ENCODE measurements at places on chromosomes 11 and 22. TPM values are rescaled to one million over a fixed set of nuclear protein-coding genes. Genes with fewer than 3 reads are reported as not detected.

The OR4P4 gene
- total RNA-seq: not detected

DNA sequence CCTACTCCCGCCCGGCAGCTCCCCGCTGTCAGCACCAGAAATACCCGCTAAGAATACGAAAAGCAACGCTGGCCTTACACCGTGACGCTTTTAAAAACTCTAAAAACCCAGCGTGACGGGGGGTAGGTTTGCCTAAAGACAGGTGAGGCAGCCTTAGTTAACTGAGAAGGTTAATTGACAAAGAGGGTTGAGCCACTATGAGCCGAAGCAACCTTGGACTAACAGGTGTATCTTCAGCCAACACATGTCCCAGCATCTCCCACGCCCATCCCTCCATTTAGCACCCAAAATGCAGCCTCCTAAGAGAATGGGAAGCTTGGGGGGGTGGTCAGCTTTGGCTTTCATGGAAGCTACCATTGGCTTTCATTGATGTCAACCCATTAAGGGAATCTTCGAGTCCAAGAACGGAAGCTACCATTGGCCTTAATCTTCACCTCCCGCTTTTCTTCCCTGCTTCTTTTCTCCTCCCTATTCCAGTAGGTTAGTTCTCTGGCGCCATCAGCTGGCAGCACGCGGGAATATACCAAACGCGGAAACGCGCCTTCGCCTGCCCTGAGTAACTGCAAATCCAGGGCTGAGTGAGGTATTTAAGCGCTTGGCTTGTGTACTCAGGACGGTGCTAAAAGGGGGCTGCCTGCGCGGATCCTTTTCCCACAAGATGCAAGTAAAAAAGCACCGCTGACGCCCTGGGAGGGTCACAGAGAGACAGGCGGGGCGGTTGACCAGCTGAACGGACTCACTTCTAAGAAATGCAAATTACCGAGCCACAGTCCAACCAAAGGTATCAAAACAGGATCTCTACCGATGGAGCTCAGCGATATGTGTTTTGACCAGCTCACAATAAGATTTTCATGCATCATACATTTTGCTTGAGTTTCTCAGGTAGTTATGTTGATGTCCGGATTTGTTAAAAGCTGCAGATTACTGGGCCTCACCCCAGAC is 38.5 kb upstream of the GLYATL1 start:
- DNase-seq: peak; percentile 70

DNA sequence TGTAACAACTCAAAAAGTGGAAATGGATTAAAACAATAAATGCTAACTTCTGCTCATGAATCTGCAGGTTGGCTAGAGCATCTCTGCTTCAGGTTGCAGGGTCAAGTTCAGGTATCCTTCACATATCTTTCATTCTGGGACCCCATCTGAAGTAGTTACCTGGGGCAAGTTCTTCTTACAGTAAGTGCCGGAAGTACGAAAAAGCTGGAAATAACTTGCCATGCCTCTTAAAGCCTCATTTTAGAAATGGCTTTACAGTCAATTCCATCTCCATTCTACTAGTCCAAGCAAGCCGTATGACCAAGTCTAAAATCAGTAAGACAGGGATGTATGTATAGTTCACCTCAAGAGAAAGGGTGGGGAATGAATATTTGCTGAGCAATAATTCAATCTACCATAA is 93.7 kb downstream of the FCHSD2 start:
- no peak for DNase-seq

DNA sequence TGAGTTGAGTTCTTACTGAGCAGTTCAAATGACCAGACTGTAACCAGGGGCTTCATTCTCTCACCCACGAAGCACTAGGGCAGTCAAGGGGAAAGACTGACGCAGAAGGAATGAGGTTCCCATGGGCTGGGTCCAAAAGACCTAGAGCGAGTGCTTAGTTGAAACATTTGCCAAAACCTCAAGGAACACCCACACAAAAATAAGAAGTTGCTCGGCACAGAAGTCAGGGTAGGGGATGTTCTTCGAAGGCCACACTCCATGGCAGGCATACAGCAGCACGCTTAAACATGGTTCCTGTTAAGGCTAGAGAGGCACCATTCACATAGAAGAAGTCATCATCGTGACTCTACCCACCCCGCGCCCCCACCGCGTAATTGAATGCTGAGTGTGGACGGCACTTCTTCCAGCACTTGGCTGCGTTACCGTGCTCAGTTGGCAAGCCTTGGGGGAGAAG is 52.9 kb downstream of the TIMP3 start:
- no peak for DNase-seq

DNA sequence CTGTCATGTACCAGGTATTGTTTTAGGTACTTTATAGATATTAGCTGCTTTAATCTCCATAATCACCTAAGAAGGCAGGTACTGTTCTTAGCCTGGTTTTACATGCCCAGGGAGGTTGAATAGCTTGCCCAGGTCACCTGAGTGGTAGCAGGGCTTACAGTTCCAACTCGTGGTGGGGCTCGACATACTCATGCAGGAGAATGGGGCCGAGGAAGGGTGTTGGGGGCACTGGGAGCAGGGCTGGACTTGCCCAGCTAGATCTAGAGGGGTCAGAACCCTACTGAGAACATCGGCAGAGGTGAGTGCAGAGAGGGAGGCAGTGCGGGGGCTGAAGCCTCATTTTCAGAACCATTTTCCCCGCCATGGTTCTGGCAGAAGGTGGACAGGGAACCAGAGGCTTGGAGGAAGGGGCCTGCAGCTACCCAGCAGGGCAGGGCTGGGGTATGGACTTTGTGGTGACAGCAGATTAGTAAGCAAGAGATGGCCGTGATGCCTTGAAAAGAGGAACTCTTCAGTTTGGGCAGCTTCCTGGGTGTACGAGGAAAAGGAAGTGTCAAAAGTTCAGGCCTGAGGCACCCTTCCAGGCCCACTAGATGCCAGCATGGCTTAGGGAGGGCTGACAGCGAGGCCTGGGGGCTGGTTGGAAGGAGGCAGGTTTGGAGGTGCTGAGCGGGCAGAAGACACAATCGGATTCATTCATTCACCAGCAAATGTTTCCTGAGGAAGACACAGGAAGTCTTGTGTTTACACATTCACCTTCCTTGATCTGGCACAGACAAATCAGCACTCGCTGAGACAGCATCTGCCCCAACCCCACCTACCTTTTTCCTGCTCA is 54.7 kb upstream of the LYVE1 start:
- no peak for DNase-seq

The KLHDC7B gene
- 0.62 TPM for total RNA-seq

The IGLL1 gene
- 0.85 TPM for total RNA-seq

The SPCS2 gene
- 76.9 TPM for total RNA-seq

GRCh38 chr11:120211522-120212258 is 858 bp downstream of the OAF start:
- DNase-seq: no peak

- no peak for DNase-seq
Measured at GRCh38 chr11:58654908-58655296, 32.4 kb downstream of the CNTF start.

DNA sequence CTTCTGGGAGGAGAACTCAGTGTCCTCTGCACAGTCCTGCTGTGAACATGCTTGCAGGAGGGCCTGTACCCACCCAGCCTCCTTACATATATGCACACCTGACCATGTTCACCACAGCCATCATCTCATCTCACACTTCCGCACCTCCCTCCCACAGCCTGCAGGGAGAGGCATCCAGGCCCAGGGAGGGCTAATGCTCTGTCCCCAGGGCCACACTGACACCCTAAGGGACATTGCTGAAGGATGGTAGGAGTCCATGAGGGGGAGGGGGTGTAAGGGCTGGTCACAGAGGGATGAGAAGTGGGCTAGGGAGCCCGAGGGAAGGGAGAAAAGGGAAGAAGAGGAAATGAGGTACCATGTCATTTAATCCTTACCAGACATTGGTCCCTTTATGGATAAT is 4.4 kb upstream of the KCNC1 start:
- DNase-seq: no peak

- no peak for DNase-seq
Measured at GRCh38 chr11:84214557-84214956, 928.4 kb upstream of the CCDC90B start.

Data from prostate gland (tissue), 2 donors.